ENCODE measurements at places on chromosomes 5 and 9.
A peak's percentile ranks its signal among the peaks of the same experiment; 100 is the strongest.

- no peak for DNase-seq
Observed at GRCh38 chr5:62124266-62124665, 181.7 kb upstream of the KIF2A start.

GRCh38 chr9:86751207-86751606, 196.1 kb downstream of the GAS1 start:
- DNase-seq: no peak

GRCh38 chr5:32934529-32934928, 223.4 kb downstream of the NPR3 start:
- no peak for DNase-seq

DNA sequence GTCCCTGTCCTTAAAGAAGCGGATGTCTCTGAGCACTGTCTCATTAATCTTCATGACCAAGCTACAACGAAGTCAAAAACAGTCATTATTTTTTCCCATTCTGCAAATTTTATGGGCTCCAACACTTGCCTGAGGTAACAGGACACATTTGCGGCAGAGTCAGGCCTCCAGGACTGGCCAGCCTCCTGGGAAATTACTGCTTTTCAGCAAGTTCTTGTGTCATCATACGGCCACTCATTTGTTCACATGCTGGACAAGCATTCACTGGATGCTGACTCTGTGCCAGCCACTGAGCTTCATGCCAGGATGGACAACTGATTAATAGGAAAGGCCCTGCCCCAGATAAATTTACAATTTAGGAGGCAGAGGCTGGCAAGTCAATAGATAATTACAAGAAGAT, 305.7 kb downstream of the ACTL7B start:
- DNase-seq: no peak

DNA sequence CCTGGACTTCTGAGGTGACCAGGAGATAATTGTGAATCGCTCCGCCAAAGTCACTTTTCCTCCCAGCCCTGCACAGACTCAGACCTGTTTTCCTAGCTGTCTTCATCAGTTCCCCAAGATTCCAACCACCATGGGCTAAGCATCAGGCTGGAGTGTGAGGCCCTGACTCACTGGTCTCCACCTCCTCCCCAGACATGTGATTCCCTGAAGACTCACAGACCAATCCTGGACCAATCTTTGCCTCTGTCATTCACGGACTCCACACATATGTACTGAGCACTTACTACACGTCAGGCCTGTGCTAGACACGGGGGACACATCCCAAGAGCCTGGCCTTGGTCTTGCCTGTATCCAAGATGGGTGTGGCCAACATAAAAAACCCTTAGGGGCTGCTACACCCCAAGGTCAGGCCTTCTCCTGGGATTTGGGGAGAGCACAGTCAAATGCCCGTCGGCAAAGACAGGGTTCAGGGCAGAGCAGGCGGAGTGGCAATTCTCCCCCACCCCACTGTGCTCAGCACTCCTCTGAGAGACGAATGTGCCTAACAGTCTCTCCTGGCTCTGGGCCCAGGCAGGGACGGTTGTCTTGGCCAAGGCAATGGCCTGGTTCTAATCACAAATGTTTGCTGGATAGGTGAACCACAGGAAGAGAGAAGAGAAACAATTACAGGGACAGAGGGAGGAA, 11.9 kb downstream of the EEIG1 start:
- no peak for DNase-seq

DNA sequence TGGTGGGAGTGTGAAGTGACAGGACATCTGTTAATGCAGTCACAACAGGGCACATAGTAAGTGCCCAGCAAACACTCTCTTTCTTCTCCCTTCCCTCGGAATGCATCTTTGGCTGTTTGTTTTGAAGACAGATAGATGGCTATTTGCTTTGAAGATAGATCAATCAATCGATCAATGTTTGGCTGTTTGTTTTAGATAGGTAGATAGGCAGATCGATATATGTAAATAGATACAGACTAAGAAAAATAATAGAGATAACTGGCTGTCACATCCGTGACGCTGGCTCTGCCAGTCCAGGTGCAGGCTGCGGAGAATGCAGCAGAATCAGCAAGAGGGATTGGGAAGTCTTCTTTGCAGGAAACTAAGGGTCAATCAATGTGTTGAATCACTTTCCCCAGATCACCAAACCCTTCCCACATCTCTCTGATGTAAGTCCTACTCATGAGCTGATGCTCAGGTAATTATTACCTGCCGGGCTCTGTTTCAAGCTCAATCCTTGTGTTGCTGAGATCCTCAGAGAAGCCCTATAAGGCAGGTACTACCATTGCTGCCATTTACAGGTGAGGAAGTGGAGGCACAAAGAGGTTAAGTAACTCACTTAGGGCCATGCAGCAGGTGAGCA, 60.8 kb downstream of the ERGIC1 start:
- DNase-seq: no peak

DNA sequence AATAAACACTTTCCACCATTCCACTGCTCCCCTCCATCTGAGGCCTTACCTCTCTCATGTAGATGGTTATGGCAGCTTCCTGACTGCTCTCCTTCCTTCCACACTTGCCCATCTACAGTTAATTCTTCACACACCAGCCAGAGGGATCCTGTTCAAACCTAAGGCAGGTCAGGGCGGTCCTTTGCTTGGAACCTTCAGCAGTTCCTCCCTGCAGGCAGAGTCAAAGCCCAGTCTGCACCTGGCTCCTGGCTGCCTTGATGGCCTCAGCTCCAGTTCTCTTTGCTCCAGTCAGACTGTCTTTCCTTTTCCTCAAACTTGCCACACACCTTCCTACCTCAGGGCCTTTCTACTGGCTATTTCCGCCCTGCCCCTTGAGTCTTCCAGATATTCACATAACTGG, 30.2 kb upstream of the NR3C1 start:
- peak; percentile 43 for DNase-seq

DNA sequence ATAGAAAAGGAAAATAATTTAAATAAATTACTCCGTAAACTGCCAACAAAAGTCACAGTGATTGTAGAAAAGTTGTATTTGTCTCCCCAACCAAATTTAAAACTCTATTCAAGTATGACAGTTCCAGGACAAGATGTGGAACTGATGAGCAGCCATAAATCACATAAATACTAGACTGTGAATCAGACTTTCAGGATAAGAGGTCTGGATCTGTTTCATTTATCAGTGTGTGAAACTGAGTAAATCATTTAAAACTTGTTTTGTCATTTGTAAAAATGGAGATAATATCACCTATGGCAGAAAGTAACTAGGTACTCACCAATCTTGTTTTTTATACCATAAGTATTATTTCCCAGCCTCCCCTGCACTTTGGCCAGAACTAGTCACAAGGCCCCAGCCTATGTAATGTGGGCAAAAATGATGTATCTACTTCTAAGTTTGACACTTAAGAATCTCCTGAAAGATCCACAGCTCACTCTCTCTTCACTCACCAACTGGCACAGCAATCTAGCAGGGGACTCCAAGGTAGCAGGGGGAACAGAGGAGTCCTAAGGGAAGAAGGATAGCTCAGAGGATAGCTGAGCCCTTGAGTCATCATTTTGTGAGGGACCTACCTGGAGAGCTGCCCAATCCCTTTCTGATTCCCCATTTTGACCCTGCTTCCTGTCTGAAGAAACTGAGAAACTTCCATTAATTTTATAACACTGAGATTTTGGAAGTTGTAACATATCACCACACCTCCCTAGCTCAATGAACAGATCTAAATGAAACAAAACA, 31.6 kb downstream of the TMEM161B start:
- DNase-seq: no peak

DNA sequence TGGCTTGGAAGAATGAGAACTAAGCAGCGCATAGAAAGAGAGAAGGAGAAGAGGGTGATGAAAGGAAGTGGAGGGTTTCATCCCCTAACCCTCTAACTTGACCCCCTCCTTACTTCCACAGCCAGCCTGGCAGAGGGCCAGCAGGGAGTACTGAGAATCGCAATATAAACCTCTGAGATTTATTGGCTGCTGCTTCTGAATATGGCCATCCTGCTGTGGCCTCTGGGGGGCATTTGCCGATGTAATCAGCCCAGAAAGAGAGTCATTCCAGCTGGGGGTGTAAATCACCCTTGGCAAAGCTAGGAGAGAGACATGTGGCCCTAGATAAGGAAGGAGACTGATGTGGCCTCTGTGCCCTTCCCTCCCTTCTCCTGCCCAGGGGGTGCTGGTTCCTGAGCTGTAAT, 960 bp upstream of the GFRA3 start:
- no peak for DNase-seq

GRCh38 chr5:107670932-107671741, at the start of gene EFNA5:
TSS of gene EFNA5 (minus strand) at chr5:107670937.
- DNase-seq: peak; percentile 21

- DNase-seq: no peak
Observed at GRCh38 chr9:134955156-134955555, 37.4 kb upstream of the FCN1 start.

DNA sequence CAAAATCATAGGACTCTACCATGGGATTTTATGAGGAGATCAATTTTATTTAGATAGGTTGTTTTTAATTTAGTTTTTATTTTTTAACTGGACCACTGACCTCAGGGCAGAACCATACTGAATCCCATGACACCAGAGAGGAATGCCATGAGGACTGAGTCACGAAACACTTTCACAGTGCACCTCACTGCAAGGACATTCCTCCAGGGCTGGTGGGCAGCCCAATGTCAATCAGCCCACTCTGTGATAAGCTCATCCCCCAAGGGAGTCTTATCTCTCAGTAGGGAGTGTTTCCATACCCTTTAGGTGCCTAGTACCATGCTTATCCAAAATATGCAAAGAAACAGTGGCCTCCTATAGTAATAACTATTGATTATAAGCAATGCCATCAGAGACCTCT, 224.5 kb upstream of the CDH6 start:
- DNase-seq: no peak

DNA sequence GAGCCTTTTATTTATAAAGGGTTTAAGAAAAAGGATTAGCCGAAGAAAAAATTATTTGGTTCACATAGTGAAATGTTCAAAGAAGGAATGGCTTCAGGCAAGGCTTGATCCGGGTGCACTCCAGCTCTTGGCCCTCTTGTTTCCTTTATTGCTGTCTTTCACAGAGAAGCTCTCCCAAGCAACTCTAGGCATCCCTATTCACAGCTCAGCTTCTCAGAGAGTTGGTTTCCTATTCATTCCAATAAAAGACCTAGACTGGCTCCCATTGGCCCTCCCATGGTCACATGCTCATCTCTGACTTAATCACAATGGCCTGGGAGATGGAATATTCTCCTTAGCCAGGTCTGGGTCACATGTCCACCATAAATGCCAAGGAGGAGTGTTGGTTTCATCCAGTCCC, 9.4 kb upstream of the FGFR4 start:
- no peak for DNase-seq

DNA sequence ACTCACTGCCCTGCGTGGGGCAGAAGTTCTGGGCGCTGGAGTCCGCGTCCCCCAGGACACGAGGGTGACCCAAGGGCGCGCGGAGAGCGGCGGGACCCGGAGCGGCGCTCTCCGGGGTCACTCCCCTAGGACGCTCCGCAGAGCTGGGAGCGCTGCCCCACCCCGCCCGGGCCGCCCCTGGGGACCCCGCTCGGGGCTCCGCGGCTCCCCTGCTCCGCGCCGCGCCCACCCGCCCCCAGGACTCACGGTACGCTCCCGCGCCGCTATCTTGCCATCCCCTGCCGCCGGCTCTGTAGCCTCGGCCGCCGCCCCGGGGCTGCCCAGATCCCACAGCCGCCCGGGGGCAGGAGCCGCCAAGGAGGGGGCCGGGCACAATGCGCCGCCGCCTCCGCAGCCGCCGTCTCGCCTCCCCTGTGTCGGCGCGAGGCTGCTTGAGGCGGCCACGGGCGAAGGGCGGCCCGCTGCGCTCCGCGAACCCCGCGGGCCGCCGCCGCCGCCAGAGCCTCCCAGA, 303 bp downstream of the LIFR start:
- no peak for DNase-seq

DNA sequence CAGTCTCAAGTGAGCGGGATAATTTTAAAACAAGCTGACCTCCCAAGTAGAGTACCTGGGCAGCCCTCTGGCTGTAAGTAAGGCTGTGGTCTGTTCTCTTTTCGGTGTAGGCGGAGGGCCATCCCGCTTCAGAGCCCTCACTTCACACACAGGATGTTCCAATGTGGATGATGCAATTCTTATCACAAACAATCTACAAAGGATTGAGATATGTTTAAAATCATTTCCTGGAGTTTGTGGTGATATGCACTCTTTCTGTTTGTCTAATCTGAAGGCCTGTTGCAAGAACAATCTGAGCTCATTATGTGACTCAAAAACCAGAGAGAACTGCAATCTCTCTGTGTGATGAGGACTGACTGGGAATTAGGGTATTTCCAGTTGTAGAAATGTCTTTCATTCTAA, 42.5 kb downstream of the ITGA2 start:
- DNase-seq: no peak

- DNase-seq: no peak
Observed at GRCh38 chr5:113871972-113872371, 358.5 kb downstream of the YTHDC2 start.

GRCh38 chr9:34999576-34999975, 10.0 kb downstream of the DNAJB5 start:
- DNase-seq: no peak

GRCh38 chr5:59728356-59728755, 165.2 kb downstream of the PDE4D start:
- DNase-seq: no peak

DNA sequence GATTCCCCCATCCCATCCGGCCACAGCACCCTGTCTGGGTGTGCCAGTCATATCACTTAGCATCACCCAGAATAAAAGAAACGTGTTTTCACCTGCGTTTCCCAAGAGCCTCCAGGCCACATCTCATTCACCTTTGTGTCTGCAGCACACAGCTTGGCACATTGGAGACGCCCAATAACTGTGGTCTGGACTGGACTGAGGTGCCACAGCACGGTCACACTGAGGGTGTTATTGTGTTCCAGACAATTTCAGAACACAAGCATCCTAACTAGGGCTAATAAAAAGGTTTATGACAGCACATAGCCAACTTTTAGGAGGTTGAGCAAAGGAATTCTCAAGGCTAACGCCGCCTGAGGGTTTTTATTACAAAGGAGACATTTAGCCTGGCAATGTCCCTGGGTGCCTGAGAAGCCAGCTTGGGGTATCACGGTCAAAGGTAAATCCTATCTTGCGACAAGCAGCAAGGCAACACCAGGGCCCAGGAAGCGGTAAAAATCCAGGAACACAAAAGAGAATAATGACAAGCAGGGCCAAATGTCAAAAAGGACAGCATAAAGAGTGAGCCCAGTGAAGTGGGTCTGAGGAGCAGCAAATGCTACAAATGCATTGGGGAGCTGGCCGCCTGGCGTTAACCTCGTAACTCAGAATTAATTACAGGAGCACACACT, 3.4 kb downstream of the EPB41L4B start:
- no peak for DNase-seq

All from SHP77 (cell line).